ENCODE measurements at places on chromosomes 6 and 20.
A peak's percentile ranks its signal among the peaks of the same experiment; 100 is the strongest.

GRCh38 chr6:41970436-41970846, 28.8 kb upstream of the CCND3 start:
- peak; percentile 3 for DNase-seq

- DNase-seq = no peak
Measured at GRCh38 chr20:22386306-22386623, 198.1 kb downstream of the FOXA2 start.

- peak; percentile 3 for DNase-seq
Measured at GRCh38 chr6:93416571-93417420, 2.6 kb downstream of the EPHA7 start.

- no peak for DNase-seq
Measured at GRCh38 chr6:11424395-11425034, 113.0 kb upstream of the TMEM170B start.

- no peak for DNase-seq
Measured at GRCh38 chr20:2221921-2222320, 73.9 kb upstream of the TGM3 start.

DNA sequence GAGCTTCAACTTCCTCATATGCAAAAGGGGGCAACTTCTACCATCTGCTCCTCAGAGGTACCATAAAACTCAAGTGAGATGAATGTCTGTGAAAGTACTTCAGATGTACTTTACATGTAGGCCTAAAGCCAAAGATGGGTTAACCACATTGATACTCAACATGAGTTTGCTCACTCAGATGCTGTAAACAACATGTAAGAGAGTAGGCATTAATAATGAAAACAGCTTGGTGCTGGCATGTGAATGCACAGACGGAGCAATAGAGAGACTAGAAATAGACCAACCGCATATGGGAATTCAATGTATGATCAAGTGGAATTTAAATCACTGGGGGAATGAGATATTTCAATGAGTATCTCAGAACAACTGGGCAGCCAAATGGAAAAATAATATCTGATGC, 143.8 kb upstream of the CDYL start:
- no peak for DNase-seq

GRCh38 chr6:125858427-125859320, 67.9 kb downstream of the NCOA7 start:
- DNase-seq = peak; percentile 65
